ENCODE measurements at places on chromosomes 3 and 15. TPM values are rescaled to one million over a fixed set of nuclear protein-coding genes. Genes with fewer than 3 reads are reported as not detected.

DNA sequence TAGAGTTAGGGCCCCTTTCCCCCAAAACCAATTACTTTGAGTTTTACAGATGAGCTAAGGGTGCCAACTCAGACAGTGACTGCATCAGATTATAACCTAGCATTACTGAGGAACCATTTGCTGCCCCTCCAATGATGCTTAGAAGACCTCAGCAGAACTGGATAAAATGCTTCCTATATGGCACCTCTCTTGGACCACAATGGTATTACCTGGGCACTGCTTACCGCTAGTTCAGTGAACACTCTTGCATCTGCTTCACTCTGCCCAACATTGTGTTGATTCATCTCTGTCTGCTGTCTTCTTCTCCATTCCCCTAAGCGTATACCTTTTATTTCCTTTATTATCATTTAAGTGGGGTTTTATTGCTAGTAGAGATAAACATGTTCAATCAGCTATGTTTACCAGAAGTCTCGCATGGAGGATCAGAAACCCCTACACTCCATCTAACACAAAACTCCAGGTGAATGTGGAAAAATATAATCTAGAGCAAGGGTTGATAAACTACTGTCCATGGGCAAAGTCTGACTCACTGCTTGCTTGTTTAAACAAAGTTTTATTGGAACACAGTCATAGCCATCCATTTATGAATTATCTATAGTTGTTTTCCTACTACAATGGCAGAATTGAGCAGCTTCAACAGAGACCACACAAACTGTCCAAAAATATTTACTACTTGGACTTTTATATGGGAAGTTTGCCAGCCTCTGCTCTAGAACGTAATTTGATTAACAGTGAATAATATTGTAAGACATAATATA is 100.2 kb upstream of the PTX3 start:
- no peak for DNase-seq

GRCh38 chr3:194397757-194398312 is 1.2 kb downstream of the GP5 start:
- no peak for DNase-seq

GRCh38 chr3:189331002-189331418 is 159.2 kb downstream of the TPRG1 start:
- no peak for DNase-seq

DNA sequence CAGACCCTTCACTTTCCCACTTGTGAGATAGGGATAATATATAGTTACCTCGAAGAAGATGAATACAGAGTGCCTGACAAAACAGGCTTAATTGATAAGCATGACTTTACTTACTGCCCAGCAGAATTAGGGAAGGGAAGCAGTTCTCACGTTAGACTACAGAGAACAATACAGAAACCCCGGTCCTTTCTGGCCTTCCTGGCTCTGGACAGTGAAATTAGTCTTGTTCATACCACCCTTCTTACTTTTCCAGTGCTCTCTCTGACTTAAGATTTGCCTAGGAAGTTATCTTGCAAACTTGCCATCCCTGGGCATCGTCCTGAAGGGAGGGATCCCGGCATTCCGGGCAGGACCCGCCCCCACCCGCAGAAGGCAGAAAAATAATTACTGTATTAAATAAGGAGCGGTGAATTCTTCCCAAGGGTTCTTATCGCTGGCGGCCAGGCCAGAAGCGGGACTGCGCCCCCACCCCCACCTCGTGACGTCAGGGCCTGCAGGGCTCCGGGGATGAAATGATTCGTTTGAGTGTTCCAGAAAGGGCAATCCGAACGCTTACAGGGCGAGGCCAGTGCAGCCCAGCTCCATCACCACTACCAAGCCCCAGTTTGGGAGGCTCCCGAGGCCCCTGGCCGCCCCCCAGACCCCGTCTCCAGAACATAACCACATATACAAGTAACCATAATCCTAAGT is 8.4 kb downstream of the SOX2 start:
- DNase-seq, result no peak

DNA sequence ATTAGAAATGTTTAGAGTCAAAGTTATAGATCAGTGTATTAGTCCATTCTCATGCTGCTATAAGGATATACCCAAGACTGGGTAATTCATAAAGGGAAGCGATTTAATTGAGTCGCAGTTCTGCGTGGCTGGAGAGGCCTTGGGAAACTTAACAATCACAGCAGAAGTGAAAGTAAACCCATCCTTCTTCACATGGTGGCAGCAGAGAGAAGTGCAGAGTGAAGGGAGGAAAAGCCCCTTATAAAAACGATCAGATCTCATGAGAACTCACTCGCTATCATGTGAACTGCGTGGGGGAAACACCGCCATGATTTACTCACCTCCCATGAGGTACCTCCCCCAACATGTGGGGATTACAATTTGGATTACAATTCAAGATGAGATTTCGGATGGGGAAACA is 871.5 kb downstream of the DIPK2A start:
- DNase-seq, result no peak

DNA sequence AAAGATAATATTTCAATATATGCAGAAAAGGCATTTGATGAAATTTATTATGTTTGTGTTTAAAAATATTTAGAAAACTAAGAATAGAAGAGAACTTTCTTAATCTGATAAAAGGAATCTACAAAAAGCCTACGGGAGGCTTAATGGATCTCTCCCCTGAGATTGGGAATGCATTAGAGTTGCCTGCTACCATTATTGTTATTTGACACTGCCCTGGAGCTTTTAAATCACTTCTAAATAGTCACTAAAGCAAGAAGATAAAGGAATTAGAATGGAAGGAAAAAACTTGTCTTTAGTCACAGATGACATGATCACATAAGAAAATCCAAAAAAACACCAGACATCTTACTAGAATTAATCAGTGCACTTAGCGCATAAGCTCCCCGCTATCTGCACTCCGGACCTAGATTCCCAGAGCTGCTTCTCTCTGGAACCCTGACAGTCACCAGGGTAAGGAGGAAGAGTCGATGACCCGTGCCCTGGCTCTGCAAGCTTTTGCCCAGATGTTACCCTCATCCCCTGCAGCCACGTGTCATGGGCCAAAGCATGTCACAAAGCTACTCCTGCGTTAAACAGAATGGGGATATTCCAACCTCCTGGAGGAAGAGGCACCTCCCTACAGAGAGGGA is 97.1 kb downstream of the MINAR1 start:
- no peak for DNase-seq

GOLGA8S gene
- total RNA-seq, result 0.25 TPM

MYLK gene
- 17.1 TPM for total RNA-seq

CLCN2 gene
- 3.6 TPM for total RNA-seq

CASR gene
- total RNA-seq, result 0.17 TPM

Data from liver (tissue), 10 donors.